ENCODE measurements at places on chromosomes 16 and 17.

DNA sequence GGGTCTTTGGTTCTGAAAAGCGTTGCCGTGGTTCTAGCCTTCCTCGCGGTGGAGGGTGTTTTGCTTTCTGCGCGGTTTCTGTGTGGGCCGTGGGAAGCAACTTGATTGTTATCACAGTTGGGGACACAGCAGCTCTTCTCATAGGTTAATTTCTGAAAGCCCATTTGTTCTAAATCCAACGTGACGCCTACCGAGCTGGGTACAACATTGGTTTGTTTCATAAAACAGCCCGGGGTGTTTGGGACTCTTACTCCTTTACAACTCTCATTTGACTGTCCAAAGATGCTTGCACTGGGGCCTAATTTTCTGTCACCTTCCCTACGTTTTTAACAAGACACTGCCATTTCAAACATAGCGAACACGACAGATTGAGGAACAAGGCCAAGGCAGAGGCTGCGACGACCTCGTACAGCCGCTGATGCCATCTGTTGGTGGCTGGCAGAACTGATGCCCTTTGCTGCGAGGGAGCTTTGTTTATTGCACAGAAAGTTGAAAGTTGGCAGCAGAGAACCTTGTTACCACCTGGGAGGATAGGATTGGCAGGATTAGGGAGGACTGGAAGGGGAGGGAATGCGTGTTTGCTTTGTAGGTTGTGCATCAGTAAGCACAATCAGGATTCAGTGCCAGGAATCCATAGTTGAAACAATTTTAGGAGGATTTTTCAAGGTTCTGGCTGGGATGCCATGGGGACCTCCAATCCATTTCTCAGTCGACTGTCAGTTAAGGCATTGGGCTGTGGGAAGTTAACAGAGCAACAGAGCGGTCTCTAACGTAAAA, 98.3 kb downstream of the PITPNC1 start:
- peak; percentile 81 for DNase-seq

DNA sequence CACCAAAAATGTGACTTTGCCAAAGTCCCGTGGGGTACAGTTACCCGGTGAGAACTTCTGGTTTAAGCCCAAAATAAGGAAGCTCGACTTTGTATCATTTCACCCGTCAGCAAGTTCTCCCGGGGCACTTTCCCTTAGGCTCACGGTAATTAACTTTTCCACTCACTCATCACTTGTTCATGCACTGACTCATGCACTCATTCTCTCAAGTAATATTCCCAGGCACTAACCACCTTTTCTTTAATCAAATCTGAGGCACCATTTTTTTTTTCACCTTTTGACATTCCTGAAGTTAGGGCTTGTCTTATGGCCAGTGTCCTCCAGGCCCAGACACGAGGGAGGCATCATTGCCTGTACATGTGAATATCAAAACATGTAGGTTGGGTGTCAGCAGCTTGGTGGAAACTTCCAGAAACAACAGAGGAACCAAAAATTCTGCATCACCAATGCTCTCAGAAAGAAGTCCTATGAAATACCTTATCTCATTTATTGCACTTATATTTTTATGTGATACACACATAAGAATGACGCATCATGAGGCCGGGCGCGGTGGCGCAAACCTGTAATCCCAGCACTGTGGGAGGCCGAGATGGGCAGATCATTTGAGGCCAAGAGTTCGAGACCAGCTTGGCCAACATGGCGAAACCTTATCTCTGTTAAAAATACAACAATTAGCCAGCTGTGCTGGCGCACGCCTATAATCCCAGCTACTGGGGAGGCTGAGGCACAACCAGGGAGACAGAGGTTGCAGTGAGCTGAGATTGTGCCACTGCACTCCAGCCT, 36.1 kb upstream of the ATP2C2 start:
- DNase-seq, result no peak

DNA sequence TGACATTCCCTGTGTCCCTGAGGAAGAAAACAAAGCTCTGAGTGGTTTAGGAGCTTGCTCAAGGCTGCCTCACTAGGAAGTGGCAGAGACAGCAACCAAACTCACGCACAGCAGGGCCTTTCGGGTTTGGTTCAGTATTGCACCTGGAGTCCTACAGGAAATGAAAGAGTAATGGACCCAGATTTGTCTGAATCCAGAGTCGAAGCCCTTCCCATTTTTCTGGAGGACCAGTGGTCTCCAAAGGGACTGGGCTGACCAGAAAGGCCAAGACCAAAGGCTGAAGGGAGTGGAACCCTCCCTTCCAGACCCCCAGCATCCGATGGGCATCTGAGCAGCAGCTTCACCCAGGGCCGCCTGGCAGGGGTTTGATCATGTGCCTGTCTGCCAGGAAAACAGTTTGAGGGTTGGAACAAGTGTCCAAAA, 85.5 kb upstream of the RPL38 start:
- no peak for DNase-seq

GRCh38 chr17:68705714-68706076, 104.5 kb upstream of the FAM20A start:
- no peak for DNase-seq

GRCh38 chr17:44914698-44915271, 515 bp downstream of the GFAP start:
- DNase-seq, result no peak

DNA sequence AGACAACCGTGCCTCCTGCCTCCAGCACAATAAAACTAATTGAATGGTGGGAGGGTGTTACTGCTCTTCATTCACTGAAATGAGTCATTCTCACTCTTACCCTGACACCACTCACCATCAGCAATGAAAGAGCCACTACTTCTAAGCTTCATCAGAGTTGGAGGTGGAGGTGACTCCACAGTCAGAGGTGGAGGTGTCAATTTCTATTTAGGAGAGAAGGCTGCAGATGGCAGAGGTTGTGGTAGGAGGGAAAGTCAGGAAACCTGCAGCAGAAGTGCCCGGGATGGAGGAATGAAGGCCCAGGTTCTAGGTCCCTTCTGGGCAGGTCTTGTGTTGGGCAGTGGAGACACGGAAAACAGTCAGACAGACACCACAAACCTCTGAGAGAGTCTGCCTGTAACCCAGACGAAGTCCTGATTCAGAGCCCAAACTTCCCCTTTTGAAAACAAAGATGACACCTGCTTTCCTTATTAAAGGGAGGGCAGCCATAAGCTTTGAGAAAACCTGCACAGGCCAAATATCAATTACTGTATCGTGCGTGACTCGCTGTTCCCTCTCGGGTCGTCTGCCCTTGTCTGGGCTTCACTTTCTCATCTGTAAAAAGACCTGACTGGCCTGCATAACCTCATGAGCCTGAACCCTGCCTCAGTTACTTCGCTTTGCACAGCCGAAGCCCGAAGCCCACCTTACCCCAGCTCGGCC, 668 bp downstream of the ATPAF2 start:
- no peak for DNase-seq
